ENCODE measurements at places on chromosomes 6 and 20.

- DNase-seq = no peak
Measured at GRCh38 chr20:46304361-46304760, 3.9 kb downstream of the CDH22 start.

GRCh38 chr20:64265201-64265600, 9.7 kb downstream of the PCMTD2 start:
- no peak for DNase-seq

GRCh38 chr20:60283281-60283680, 325.1 kb downstream of the CDH26 start:
- DNase-seq = no peak

DNA sequence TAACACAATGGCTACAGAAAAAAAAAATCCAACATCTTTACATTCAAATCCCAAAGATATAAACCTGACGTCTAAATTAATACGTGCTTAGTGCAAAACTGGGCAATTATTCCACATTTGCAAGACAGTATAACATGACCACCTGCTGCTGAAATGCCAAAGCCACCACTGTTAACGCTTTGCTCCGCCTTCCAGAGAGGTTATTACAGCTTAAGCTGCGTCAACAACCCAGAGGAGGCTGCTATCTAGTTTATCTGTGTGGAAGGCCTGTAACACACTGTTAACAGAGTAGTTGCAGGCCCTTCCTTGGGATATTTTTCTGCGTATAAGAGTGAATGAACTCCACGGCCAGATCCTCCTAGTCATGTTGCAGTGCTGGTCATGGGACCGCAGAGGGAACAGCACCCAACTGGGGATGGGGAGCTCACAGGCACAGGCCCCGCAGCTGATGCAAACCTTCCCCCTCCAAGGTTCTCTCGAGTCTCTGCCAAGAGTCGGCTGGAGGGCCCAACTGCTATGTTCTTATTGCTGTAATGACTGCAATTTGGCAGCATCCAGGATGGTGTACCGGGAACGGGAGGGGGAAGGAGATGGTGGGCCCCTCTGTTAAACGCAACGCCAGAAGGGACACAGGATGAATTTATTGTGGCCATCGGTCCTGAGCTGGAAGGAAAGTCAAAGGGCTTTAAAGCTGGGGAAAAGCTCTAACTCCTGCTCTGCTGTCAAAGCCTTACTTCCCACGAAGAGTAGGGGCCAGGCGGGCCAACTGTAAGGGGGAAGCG, 993 bp upstream of the NCOA7 start:
- DNase-seq = peak; percentile 62
